Endothelial cell of coronary artery (primary cell): ENCODE measurements at places on chromosomes 2 and 18. TPM values are rescaled to one million over a fixed set of nuclear protein-coding genes. Genes with fewer than 3 reads are reported as not detected.

Gene DSC1
- not detected in 2 replicates for total RNA-seq

Gene SERPINB10
- total RNA-seq = 0.09 TPM in 1 of 2 replicates, not detected in the other

Gene ZCCHC2
- total RNA-seq = 12.4 and 20.3 TPM in 2 replicates

Gene LONRF2
- under 0.01 TPM in 2 replicates for total RNA-seq

Gene ACADL
- not detected in 2 replicates for total RNA-seq

Gene TCF23
- total RNA-seq = not detected in 2 replicates
